ENCODE measurements at places on chromosomes 12 and 14.
A peak's percentile ranks its signal among the peaks of the same experiment; 100 is the strongest.

DNA sequence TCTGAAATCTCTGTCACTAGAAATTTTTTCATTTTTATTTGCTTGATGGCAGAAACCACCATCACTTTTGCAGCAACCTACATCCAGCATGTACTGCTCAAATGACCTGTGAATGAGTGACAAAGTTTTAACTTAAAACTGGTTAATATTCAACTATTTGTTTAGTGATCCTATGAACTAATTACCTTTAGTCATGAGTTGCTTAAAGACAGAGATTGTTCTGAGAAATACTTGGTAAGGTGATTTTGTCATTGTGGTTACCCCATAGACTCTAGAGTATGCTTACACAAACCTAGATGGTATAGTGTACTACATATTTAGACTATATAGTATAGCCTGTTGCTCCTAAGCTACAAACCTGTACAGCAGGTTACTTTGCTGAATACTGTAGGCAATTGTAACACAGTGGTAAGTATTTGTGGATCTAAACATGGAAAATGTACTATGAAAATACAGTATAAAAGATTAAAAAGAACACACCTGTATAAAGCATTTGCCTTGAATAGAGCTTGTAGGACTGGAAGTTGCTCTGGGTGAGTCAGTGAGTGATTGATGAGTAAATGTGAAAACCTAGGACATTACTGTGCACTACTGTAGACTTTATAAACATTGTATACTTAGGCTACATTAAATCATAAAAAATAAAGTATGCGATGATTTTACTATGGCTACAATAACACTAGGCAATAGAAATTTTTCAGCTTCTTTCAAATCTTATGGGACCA is 256.6 kb upstream of the PPFIA2 start:
- DNase-seq, result no peak

GRCh38 chr14:89422181-89422951 is 5.3 kb upstream of the FOXN3 start:
- no peak for DNase-seq

DNA sequence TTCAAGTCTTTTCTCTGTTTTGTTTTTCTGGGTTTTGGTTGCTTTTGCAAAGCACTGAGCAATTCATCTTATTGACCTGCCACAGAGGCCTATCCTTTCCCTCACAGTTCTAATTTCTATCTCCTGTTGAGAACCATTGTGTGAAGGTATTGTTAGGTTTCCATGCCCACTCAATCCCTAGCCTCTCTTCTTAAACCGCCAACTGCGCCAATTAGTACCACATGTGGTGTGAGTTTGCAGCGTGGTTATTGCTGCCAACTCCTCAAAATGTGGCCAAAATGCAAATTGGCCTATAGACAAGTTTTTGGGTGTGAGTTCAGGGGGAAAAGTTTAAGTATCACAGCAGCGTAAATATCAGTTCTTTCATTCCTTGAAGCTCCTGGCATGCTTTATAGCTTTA is 232.6 kb downstream of the FLRT2 start:
- peak; percentile 6 for DNase-seq

DNA sequence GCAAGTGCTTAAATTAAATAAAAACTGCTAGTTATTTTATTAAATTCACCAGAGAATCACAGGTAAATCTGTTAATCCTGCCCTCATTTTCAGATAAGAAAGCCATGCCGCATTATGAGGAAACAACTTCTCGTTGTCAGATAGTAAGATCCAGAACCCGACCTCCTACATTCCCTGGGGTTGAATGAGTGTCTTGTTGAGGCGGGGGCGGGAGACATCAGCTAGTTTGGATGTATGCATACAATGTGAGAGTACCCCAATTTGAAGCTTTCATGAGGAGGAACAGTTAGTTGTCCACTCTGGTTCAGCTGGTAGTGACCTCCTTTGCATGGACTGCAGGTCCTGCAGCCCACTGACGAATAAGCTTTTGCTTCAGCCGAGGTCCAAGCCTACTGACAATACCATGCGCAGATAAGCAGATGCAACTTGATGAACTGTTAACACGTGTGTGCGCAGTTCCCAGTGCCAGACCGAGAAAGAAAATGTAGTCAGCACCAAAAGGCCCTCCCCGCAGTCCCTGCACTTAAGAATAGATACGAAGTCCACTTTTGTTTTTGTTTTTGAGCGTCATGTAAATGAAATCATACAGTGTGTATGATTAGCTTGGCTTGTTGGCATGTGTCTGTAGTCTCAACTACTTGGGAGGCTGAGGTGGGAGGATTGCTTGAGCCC is 34.9 kb downstream of the EVL start:
- no peak for DNase-seq

DNA sequence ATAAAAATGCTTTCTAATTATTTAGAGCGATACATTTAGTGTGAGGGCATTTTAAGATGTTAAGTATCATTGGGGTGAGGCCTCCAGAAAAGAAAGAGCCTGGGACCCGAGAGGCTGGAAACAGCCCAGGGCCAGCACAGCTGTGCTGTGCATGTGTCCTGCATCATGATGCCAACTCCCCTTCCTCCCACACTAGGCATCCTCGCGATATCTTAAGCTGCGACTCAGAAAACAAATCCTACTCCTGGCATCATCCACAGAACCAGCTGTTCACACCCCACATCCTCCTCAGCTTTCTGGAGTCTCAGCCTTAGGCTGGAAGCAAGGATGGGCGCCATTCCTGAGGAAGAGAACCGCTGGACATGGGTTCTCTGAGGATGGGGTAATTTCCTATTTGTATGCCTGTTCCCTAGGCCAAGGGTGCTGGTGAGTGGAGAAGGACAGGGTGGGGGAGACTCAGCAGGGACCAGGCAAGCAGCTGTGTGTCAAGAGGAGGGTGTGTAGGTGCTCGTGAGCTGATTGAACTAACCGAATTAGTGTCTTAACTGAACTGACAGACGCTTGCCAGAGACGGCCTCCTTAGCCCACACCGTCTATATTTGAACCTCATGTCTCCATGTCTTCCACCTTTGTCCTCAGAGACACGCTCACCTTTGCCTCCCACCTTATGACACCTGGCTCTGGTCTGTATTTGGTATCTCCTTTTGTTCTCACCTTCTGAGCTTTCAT is 15.6 kb upstream of the MCRS1 start:
- no peak for DNase-seq

DNA sequence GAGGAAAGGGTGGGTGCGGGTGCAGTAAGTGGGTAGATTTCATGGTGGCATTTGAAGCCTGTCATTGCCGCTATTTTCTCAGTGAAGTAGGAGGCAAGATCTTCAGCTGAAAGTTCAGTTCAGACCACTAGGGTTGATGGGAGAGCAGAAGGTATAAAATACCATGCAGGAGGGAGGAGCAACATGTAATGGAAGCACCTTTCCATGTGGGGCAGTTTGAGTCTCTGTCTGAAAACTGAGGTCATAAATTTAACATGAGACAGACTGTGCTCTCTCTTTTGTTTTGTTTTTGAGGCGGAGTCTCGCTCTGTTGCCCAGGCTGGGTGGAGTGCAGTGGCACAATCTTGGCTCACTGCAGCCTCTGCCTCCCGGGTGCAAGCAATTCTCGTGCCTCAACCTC is 22.7 kb downstream of the LRRC74A start:
- no peak for DNase-seq

- DNase-seq, result no peak
Measured at GRCh38 chr14:52563120-52563519, 10.5 kb downstream of the GPR137C start.

GRCh38 chr14:100609331-100609870 is 22.2 kb upstream of the BEGAIN start:
- no peak for DNase-seq

DNA sequence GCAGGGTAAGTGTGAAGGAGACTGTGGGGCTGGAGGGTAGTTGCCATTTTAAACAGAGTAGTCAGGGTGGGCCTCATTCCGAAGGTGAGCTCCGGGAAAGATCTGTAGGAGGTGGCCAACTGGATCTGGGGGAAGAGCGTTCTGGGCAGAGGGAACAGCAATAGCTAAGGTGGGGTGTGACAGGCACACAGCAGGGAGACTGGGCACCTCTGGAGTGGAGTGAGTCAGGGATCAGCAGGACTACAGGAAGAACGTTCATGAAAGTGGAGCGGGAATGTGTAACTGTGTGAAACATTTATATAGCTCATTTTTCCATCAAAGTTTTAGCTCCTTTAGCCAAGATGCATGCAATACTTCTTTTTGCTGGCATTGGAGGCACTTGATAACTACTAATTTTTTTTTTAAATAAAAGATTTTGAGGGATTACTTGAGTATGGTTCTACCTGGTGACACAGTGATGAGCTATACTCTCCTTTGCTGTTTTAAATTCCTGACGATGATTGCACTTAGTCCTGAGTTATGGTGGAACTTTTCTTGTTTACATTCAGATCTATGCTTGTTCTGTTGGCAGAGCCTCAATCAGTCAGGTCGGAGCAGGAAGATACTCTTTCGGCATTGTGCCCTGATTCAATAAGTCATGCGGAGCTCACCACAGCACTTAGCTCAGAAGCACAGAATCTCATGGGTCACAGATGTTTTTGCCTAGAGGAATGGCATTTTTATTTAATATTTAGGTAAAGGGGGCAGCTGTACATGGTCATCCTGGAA is 106.4 kb downstream of the WIF1 start:
- DNase-seq, result no peak

GRCh38 chr14:90140956-90141316 is 79.1 kb downstream of the KCNK13 start:
- no peak for DNase-seq

GRCh38 chr12:105590571-105590970 is 260.1 kb downstream of the C12orf75 start:
- no peak for DNase-seq

GRCh38 chr12:9404469-9405260 is 196.5 kb upstream of the PZP start:
- no peak for DNase-seq

- DNase-seq, result no peak
Measured at GRCh38 chr14:100305324-100306100, 732 bp downstream of the SLC25A29 start.

DNA sequence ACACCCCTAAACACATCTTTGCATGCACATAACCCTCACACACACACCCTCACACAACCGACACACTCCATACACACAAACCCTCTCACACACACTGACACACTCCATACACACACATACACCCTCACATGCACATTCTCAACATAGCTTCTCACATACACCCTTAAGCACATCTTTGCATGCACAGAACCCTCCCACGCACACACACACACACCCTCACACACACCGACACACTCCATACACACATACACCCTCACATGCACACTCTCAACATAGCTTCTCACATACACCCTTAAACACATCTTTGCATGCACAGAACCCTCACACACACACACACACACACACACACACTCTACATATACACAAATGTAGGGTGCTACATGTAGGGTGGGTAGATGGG is 72.5 kb upstream of the NOS1 start:
- DNase-seq, result no peak

GRCh38 chr12:104571328-104571727 is 114.6 kb downstream of the CHST11 start:
- no peak for DNase-seq

- DNase-seq, result no peak
Measured at GRCh38 chr12:58920961-58921861, 907 bp upstream of the LRIG3 start.

- DNase-seq, result no peak
Measured at GRCh38 chr14:44396226-44396625, 110.9 kb downstream of the FSCB start.

GRCh38 chr14:102966681-102967505 is 44.4 kb downstream of the AMN start:
- DNase-seq, result no peak

DNA sequence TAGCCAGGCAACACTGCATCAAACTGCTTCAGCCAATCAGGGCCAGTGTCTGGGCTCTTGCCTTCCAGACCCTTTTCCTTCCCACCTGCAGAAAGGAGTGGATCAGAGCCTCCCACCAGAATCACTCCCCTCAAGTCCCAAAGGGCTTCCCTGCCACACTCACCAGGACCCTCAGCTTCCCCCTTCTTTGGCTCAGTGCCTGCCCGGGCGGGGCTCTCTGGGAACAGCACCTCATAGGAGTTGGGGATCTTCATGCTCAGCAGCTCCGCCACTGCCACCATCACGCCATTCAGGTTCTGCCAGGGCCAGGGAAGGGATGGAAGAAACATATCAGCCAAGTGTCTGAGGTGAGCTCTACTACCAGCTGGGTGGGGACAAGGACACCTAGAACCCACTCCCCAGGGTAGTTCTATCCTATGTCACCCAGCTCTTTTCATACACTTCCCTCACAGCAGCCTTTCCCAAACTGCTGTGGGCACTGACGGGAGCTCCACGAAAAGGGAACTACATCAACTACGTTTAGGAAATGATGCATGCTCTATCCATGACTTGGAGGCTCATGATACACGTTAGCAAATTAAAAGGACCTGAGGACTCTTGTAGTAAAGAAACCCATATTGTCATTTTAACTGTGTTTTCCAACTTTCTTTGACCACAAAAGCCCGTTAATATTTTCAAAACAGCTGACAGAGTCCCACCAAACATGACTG is 9.4 kb upstream of the PRKAG1 start:
- no peak for DNase-seq

DNA sequence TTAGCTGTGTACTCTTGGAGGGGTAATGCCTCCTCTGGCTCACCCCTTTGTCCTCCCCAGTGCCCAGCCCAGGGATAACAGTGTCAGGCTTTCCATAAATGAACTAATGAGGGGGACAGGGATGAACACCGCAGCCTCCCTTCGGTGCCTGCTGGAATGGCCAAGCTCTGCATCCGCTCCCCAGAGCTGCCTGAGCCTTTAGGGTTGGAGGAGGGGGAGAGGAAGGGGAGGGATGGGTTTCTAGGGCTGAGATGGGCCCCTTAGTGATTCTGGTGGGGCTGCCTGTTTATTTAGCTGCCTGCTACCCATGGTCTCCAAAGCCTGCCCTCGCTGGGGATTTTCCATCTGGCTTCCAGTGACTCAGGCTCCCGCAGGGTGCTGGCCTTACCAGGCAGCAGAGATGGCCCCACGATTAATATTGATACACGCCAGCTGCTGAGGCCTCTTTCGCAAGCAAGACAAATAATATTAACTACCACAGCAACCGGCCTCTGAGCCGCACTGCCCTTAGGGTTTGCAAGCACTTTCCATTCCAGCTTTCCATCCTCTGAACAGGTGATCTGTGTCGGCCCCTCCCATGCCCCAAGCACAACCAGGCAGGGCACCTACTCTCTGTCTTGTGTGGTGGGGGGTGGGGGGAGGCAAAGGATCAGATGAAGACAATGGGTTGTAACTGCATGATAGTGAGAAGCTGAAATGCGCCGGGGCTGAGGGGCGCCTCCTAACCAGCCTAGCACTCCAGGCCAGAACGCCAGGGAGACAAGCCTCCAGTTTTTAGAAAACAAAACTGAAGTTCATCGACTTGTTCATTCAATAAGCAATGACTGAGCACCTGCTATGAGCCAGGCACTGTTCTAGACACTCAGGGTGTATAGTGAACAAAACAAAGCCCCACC is 56.7 kb downstream of the C14orf132 start:
- no peak for DNase-seq

- DNase-seq, result no peak
Measured at GRCh38 chr12:70638639-70639360, 1.6 kb upstream of the PTPRB start.

GRCh38 chr14:77043177-77043983 is 14.9 kb upstream of the IRF2BPL start:
- DNase-seq, result peak; percentile 77

Measured in hippocampal formation (tissue), 2 donors.